ENCODE measurements at places on chromosomes 6 and 20.

GRCh38 chr6:150987371-150987828, 121.9 kb downstream of the MTHFD1L start:
- no peak for DNase-seq

DNA sequence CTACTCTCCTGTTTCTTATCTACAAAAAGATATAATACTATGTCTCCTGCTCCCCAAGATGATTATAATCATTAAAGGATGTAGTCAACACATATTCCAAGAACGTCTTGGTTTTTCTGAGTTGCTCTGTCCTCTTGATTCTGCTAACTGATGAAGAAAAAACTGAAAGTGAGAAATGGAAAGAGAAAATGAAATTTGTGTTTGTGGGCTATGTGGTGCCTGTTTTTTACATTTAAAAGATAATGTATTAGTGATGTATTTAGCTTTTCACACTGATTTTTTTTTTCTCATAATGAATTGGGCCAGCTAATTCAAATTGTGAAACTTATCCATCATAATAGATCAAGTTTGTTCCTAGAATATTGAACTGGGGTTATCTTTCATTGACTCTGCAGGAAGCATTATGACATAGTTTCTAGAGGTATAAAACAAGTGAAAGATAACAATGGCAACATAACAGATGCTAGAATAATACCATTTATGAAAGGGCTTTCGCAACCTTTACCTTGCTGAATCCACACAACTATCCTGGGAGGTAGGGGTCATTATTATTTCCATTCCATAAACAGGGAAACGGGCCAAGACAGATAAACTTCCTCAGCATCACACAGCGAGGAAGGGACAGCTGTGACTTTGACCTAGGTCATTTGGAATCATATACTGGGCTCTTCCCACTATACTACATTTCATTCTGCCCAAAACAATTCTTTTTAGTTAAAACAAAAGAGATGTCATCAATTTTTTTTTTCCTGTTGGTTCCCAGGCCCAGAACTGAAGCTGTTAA, 336.7 kb downstream of the GJA1 start:
- DNase-seq = no peak

DNA sequence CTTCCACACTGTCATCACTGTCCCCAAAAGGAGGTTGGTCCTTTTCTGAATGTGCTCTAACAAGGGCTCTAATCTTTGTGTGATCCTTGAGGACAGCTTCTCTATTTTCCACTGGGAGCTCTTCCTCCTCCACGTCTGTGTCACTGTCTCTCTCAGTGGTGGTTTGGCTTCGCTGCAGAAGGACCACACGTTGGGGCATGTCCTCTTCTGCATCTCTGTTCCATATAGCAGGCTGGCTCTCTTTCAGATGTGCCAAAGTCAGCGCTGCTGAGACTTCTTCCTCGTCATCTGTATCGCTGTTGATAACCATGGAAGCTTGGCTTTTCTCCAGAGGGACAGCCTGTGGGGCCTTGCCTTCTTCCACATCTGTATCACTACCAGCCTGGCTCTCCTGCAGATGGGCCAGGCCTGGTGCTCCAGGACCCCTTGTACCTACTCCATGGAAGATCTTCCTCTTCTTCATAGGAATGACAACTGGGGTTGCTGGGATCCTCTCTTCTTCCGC, 4.6 kb downstream of the MDC1 start:
- no peak for DNase-seq

DNA sequence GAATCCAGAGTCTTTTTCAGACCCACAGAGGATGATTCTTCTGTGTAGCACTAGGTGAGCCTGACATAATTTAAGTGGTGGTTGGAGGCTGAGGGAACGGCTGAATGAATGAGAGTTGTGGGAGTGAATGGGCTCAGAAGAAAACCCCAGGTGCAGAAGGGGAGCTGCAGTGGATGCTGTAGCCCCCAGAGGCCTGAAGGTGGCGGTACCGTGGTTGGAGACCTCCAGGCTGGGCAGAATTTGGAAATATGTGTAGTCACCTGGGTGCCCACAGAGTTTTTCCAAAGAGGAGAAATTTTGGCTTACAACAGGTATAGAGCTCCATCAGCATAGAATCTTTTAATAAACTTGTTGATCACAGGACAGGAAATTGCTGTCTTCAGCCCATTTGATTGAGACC, 6.5 kb upstream of the RAET1G start:
- no peak for DNase-seq

DNA sequence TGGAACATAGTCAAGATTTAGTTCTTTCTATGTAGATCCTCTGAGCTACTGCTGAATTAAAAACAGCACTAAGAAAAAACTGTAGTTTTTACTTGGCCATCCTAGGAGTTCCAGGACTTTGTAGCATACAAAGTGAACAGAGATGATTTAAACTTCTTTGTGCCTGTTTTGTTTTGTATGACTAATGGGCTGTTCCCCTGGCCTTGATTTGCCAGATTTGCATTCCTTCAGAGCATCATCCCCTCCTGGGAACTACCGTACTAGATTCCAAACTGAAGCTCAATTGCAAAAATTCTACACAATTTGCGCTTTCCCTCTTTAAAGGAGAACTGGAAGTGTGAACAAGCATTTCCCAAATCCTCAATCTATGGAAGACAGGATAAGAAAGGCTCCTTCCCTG, 23.1 kb downstream of the ACOT13 start:
- DNase-seq = no peak

GRCh38 chr6:112770308-112770707, 423.2 kb downstream of the RFPL4B start:
- no peak for DNase-seq

- DNase-seq = no peak
These were observed 142.5 kb upstream of the SPACA1 start for GRCh38 chr6:87905101-87905641.

DNA sequence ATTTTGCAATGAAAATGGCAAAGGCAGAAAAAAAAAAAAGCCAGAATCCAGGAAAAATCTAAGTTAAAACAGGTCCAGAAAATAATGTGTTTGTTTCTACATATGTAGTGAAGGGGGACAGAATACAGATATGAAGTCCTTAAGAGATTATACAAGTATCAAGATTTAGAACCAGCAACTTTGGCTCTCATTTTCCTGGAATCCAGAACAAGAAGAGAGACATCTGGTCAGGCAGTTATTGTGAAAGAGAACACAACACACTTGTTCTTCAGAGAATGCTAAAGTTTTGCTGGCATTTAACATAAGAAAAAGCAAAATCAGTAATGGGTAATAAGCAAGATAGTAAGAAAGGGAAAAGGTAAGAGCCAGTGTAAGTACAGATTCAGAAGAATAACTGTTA, 21.1 kb downstream of the BAG2 start:
- no peak for DNase-seq

DNA sequence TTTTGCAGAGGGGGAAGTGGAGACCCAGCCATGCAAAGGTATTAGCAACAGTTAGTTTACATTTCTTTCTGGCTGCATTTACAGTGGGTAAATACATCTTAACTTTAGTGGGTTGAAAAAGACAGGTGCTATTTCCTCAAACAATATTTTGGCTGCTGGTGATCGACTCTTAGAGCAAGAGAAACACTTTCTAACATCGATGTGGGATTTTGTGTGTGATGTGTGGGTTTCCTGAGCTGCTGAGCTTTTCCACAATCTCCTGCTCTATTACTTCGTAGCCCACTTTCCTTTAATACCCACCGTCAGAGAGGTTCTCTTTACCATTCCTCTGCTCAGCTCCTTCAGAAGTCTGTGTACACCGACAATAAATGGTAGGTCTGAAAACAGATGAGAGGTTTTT, 339.0 kb downstream of the NRN1 start:
- no peak for DNase-seq

- DNase-seq = no peak
These were observed 96.8 kb downstream of the ADTRP start for GRCh38 chr6:11681770-11682169.

DNA sequence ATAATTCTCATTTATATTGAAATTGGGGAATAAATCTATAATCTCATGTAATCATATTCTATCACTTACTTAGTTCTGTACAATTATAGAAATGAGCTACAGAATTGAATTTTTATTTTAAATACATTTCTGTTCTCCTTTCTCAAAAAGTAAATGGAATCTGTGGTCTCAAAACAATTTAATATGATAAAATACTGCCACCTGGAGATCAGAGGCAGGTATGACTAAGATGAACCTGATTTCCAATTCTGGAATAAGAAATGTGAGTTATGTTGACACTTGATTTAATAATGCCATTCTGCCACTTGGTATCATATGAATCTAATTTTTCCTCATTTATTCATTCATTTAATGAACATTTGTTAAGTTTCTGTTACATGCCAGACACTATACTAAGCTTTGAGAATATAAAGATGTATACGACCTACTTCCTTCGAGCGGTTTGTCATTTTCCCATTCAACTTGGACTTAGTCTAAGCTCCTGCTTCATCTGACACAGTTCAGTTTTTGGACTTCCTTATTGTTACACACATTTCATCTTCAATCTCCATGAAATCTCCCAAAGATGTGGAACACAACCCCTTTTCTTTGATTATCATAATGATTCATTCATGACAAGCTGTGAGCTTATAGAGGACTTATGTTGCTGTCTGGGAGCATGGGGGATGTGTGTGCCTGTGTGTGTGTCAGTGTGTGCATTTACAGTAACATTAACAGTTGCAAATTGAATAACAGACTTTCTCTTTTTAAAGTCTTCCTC, 7.5 kb upstream of the CCDC28A start:
- peak; percentile 52 for DNase-seq

DNA sequence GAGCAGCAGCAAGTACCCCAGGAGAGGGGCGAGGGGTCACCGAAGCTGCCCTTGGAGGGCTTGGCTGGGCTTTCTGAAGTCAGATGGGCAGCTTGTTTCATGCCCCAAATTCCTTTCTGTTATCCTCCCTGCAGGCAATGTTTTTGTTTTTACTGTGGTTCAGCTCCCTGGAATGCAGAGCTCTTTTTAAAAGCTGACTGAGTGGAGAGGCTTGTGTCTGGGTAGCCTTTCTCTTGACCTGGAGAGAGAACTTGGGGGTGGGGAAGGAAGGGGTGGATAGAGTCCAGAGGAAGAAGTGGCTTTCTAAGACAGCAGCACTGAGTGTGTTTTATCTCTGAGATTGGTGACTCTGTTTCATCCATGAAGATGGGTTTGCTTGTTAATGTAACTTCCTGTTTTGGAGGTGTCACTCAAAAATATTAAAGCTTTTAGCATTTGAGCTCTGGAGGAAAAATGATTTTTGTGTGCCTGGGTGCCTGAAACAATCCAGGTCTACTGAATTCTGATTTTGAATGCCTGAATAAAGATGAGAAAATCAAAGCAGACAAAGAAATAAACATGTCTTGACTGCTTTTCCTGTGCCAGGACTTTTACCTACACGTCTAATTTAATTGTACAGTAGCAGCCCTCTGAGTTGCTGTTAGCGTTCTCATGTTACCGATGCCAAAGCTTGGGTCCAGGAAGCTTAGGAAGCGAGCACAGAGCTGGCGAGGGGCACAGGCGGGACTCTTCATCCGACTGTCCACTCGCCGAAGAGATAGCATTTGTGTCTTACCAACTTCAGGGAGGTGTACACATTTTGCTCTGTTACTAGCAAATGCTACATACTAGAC, 78.2 kb upstream of the EEF1E1 start:
- no peak for DNase-seq

- DNase-seq = no peak
These were observed 25.0 kb upstream of the MRPS18A start for GRCh38 chr6:43712579-43712978.

GRCh38 chr6:17289630-17290061, 8.5 kb downstream of the RBM24 start:
- no peak for DNase-seq

- no peak for DNase-seq
These were observed 160.9 kb downstream of the CD83 start for GRCh38 chr6:14278446-14278845.

- no peak for DNase-seq
These were observed 324.2 kb upstream of the MAN1A1 start for GRCh38 chr6:119673741-119674140.

DNA sequence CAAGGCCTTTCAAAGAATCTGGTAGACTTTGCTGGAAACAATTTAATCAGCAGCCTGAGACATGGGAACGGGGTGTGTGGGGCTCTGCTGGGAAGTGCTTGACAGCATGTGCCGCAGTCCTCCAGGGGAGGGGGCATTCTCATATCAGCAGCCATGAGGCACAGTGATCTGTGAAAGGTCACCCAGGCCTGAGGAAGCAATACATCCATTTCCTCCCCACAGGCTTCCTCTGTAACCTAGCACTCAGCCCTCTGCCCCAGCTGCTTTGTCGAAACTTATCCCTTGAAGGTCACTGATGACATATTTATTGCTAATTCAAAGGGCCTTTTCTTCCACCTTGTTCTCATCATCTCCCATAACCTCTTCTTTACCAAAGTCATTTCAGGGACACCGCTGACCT, 103.3 kb downstream of the TNFAIP3 start:
- no peak for DNase-seq

DNA sequence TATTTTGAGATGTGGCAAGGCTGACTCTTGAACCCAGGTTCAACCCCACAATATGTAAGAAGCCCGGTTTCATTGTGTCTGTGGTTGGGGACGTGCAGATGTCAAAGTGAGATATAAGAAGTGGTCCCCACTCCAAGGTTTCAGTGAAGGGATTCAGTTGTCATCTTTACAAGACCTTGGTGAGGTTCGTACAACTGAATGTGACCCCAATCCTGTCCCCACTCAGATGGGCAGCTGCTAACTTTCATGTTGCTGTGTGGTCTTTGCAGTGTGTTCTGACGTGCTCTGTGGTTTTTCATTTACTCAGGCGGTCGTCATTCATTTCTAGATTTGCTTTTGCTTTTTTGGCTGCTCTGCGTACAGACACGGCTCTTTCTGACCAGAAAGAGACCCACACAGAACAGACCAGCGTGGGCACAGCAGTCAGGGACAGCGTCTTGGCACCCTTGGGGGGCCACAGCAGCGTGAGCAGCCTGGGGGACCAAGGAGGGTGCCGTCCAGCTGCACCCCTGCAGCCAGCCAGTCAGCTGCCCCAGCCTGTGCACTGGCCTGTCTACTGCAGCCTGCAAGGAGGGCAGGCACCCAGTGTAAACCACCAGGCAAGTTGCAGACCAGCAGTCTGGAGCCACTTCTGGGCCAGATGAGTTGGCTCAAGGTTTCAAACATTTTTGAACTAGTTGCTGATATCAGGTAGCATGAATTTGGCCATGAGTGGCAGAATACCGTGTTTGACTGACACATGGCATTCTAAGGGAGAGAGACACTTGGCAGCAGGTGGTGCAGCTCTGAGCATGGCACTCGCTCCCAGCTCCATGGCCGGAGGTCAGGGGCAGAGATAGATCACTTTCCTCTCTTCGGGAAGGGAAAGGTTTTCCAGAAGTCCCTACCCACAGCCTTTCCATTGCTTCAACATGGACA, 49.4 kb upstream of the IRF4 start:
- no peak for DNase-seq

GRCh38 chr6:5744497-5744896, 262.2 kb downstream of the NRN1 start:
- DNase-seq = no peak

All from NCI-H345 (cell line).